Stimulated activated CD4-positive, alpha-beta T cell treated with anti-CD3 and anti-CD28 coated beads, Interleukin-15, amount 100 ng/mL, for 1 hour (primary cell): ENCODE measurements at places on chromosomes 5 and 9.

- DNase-seq = no peak
Measured at GRCh38 chr5:181259283-181259682, 1.7 kb downstream of the TRIM52 start.

- DNase-seq = no peak
Measured at GRCh38 chr5:4627131-4627530, 513.0 kb upstream of the ADAMTS16 start.

DNA sequence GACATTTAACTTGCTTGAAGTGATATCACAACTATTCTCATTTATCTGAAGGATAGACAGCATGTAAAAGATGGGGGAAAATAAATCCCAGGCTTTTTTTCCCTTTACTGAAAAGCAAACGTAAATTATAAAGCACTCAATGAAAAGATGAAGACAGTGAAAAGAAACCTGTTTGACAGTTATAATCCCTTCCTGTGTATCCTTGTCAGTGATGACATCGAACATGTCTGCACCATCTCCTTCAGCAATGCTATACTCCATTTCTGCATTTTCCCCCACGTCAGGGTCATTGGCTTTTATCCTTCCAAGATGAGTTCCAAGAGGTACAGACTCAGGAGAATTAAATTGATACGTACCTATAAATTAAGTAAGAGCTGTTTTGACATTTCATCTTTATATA, 134.9 kb downstream of the CDH9 start:
- no peak for DNase-seq

DNA sequence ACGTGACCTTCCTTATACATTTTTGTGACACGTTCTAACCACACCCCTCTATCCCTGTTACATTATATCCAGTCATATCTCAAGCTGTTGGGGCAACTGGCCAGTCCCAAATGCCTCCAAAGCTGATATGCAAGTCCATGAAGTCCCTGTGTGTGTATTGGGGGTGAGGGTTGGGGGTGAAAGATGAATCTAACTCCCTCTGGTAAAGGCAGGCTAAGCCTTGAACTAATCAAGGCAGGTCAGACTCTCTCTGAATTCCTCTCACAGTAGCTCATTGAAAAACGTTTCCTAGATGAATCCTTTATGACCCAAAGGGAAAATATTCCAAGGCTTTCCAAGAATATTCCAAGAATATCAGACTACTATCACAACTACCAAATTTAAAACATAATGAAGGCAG, 174.4 kb downstream of the MUSK start:
- no peak for DNase-seq

- no peak for DNase-seq
Measured at GRCh38 chr5:169705322-169705721, 68.2 kb downstream of the DOCK2 start.

GRCh38 chr5:17665836-17666235, 31.6 kb downstream of the TAF11L14 start:
- DNase-seq = no peak

DNA sequence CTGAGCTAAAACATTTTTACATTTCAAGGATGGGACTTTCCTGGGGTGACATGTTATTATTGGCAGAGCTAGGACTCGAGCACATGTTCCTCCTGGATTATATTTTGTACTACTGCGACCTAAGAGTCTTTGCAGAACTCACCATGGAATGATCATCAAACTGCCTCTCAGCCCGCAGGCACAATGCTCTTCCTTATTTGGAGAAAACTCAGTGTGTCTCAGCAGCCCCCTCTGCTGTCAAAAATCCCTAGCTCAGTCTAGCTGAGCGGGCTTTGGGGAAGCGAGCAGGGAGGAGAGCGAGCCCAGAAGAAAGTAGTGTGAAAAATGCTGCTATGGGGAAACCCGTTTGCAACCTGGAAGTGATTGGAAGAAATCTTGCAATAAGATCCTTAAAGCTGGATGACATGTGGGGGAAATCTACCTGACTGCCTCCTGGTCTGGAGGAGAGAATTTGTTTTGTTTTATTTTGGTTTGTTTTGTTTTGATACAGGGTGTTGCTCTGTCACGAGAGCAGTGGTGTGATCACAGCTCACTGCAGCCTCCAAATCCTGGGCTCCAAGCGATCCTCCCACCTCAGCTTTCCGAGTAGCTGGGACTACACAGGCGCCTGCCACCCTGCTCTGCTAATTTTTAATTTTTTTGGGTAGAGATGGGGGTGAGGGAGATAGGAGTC, 89.9 kb upstream of the CLINT1 start:
- peak; percentile 53 for DNase-seq

DNA sequence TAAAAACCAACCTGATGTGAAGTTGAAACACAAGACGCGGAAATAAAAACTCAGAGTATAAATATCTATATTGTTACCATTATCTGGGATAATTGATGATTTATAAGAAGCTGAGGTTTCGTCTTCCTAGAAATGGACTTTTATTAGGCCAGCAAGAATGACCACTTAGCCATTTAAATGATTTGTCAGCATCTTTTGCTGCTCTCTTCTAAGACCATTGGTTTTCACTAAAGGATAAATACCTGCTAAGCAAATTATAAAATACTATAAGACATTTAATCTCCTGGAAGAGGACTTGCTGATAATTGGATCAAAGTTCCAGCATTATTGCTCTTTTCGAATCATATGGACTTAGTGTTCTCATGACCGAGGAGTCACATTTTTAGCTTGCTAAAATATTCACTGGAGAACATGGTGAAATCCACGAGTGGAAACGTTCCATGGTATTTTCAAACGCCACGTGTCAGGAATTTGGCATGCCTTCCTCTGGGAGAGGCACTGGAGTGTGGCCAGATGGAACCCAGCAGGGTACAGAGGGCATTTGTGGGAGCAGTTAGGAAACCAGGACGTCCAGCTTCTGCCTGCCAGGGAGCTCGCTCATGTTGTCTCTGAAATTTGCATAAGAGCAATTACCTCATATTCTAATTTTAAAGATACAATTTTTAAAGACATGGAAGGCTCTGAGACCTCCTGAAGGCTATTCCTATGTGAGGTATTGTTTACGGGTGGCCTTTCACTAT, 43.1 kb downstream of the TNFAIP8 start:
- DNase-seq = no peak

- no peak for DNase-seq
Measured at GRCh38 chr5:65696892-65697291, 25.0 kb downstream of the SGTB start.

- DNase-seq = peak; percentile 52
Measured at GRCh38 chr9:112174222-112174964, 704 bp downstream of the SUSD1 start.

GRCh38 chr5:84392836-84393235, 8.2 kb upstream of the EDIL3 start:
- no peak for DNase-seq

GRCh38 chr5:170159101-170159698, 53.5 kb downstream of the FOXI1 start:
- DNase-seq = no peak

DNA sequence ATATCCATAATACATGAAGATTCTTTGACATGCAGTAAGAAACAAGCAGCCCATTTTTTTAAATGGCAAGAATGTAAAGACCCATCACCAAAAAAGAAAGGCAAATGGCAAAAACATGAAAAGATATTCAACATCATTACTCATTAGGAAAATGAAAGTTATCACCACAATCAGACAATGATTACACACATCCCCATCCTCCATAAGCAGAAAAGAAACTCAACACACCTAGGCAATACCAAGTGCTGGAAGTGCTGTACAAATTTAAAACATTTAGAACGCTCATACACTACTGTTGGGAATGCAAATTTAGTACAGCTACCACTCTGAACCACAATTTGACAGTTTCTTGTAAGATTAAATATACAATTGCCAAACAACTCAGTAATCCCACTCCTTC, 466.7 kb downstream of the ACTL7B start:
- no peak for DNase-seq

- DNase-seq = no peak
Measured at GRCh38 chr9:95980262-95981125, 105.0 kb downstream of the ERCC6L2 start.

GRCh38 chr9:37617832-37618231, 25.4 kb upstream of the TOMM5 start:
- no peak for DNase-seq

DNA sequence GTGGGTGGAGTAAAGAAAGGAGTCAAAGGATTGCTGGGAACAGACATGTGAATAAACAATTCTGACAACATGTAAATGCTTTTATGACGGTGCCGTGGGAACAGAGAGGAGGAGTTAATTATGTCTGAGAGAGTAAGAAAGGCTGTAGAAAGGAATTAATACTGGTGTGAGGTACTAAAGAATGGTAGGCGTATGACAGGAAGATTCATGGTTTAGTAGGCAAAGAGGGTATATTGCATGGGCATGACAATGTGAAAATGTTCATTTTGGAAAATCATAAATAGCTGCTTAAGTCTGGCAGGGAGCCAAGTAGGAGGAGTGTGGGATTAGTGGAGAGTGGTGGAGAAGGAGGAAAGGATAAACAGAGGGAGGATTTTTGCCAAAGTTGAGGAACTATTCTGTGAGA, 19.7 kb downstream of the NAA35 start:
- DNase-seq = no peak

GRCh38 chr5:80466669-80467485, 21.0 kb upstream of the FAM151B start:
- no peak for DNase-seq

DNA sequence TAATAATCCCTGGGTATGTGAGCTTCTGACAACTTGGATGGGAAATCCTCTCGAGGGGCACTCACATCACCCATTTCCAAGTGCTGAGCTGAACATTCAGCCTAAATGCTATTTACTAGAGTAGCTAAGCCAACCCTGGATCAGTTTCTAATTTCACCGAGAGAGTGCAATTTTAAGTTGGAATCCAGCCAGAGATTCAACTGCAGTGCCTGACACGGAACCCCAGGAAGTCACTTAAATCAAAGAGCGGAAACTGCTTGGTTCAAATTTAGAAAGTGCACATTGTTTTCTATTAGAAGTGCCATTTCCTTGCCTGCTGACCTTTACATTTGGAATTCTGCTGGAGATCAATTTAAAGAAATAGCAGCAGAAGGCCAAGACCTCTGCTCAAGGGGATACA, 8.8 kb downstream of the SPRY4 start:
- DNase-seq = no peak

DNA sequence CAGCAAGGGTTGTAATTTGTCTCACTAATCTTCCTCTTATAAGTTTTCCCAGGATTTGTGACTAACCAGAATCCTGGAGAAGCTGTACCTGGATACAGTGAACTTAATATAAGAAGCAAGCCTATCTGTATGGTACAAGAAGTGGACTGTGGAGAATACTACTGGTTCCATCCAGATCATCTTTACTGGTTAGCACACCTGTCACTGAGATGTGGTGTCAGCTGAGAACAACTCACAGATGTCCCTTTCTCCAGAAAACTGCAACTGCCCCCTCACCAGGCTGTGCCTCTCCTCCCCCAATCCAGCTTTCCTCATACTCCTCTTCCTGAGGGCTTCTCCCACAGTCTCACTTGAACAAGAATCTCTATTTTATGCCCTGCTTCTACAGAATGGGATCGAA, 4.9 kb downstream of the FBXO10 start:
- DNase-seq = no peak

DNA sequence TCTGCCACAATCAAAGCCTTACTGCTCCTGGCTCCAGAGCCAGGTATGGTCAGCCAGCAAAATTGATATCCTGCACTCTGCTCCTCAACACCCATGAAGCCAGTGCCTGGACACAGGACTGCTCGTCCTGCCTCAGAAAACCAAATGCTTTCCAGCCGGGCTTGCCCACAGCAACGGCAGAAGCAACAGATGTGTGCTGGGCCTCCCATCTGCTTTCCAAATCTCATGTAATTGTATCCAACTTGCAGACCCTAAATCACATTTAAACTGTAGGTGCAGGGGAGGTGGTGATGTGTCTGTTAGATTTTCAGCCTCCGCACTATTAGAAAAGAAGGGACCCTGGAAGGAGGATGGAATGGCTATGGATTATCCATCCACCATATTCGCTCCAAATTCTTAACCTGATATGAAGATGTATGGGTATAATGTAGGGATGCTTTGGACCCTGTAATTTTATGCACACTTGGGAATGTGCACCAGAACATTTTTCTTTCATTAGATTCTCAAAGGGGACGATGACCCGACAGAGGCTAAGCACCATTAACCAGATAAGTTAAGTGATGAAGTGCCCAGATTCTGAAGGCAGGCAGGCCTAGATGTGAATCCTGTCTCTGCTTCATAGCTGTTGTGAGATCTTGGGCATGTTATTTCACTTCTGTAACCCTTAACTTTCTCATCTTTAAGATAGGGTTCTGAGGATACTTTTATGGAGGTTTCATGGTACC, 58.2 kb downstream of the EXOSC2 start:
- DNase-seq = no peak

DNA sequence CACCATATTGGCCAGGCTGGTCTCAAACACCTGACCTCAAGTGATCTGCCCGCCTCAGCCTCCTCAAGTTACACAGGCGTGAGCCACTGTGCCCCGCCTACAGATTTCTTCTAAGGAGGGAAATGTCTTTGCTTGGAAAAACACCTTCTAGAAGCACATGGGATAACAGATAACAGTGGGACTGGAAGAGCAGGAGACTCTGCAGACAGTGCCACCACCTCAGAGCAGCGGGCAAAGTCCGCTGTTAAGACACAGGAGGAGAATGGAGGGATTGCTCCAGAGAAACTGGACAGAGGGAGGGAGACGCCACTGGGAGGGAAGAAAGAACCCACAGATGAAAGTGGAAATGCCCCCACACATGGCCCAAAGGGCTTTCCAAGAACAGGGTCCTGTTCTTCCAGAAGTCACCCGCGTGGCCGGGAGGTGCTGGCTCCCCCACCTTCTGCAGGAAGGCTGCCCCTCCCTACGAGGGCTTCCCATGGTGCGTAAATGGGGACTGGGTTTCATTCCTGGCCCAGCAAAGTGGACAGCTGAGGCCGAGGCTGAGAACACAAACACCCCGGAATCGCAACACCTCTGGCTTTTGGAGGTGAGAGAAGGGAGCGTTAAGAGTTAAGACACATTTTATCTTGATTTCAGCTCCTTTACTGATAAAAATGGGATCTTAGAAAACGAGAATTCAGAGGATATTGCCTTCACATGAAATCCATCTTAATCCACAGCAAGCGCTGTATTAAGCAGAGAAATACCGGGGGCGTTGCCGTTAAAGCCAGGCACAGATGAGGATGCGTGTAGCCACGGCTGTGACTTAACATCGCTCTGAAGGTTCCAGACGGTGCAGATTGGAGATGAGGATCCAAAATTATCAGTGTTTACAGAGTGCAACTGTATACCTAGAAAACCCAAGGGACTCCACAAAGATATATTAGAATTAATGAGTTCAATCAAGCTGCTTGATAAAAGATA, 11.2 kb downstream of the ADAMTS2 start:
- DNase-seq = no peak

- DNase-seq = peak; percentile 40
Measured at GRCh38 chr9:93108291-93109041, 12.4 kb downstream of the CARD19 start.
